ENCODE measurements at places on chromosomes 4 and X.

DNA sequence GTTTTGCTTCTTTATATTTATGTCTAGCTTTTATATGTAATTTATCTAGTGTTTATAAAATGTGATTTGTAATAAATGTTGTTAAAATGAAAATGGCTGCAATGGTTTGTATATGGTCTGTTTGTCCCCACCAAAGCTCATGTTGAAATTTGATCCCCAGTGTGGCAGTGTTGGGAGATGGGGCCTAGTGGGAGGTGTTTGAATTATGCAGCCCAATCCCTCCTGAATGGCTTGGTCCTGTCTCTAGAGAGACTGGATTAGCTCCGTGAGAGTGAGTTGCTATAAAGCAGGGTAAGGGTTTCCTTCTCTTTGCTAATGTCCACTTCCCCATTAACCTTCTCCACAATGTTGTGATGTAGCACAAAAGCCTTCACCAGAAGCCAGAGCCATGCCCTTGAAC lies 30.0 kb upstream of the JADE3 start:
- no peak for DNase-seq

- no peak for DNase-seq
Observed at GRCh38 chrX:42093756-42094155, 170.4 kb upstream of the CASK start.

DNA sequence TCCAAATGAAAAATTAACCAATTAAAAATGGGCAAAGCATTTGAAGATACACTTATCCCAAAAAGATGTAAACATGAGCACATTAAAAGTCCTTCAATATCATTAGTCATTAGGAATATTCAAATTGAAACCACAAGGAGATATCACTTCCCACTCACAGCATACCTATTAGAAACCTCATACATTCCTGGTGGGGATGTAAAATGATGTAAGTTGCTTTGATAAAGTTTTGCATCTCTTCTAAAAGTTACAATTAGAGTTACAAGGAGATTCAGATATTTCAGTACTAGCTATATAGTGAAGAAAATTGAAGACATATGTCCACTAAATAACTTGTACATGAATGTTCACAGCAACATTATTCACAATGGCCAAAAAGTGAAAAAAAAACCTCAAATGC lies 1109.3 kb upstream of the LCORL start:
- DNase-seq, result no peak

GRCh38 chr4:138910195-138910913 lies 105.2 kb upstream of the NOCT start:
- DNase-seq, result no peak

GRCh38 chrX:40685362-40685918 lies 38.1 kb upstream of the CXorf38 start:
- no peak for DNase-seq

GRCh38 chr4:30945586-30945985 lies 225.4 kb downstream of the PCDH7 start:
- DNase-seq, result no peak

DNA sequence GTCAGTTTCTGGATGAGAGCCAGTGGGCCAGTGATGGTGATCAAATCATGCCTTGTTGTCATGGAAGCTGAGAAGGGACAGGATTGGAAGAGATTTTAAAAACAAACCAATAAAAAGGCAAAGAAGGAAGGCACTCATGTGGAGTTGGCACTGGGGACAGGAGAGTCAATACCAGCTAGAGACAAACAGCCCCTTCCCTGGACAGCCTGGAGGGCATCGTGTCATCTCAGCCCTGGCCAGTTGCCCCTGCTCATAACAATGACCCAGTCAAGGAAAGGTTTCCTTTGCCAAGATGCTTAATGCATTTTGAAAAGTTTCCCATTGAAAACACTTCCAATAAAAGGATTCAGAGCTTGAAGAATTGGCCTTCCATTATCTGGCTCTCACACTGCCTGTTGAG lies 55.5 kb downstream of the SCML1 start:
- no peak for DNase-seq

DNA sequence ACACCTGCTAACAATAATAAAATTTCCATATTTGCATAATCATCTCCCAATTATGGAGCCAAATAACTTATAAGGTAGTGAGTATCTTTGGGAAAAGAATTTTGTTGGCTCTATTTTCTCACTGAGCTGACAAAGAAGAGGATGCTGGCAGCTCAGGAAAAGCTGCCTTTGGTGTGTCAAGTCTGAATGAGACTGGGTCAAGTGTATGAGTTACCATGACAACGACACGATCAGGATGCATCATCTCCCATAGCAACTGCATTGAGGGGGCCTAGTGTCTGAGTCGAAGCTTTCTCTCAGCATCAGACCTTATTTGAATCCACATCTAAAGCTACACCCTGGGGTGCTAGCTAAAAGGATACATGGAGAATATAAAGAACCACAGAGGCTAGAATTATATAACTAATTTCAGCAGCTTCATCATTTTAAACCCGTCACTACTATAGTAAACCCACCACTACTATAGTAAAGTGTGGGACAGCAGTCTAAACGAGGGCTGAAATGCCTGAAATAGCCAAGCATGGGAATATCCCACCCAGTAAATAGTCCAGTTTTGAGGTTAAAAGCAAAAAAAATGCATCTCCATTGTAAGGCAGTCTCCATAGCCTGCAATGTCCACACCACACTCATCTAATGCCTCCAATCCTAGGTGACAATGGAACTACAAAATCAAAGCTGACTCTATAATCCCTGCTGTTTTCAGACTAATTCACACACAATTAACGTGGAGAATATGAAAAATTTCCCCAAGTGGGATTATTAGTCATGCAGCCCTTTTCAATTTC lies 16.0 kb downstream of the GSPT2 start:
- no peak for DNase-seq

DNA sequence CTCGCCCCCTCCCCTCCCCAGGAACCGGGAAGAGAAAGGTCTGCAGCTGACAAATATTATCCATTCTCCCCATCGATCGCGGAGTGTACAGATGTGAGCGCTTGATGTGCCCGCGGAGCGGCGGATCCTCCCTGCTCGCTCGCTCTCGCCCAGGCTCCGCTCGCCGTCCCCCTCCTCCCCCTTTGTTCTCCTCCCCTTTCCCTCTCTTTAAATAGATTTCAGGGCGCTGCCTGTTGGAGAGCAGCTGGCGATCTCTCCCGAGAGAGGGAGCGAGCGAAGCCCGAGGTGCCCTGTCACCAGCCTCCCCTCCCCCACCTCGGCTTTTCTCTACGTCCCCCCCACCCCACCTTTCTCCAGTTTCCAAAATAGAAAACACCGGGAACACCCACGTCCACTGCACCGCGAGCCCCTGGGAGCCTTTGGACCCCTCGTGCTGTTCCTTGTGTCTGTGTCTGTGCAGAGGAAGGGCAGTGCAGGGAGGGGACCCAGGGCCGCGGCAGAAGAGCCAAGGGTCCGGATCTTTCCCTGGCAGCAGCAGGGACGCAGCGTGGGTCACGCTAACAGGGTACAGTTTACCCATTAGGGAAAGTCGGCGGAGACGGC lies 56.6 kb upstream of the BCOR start:
- no peak for DNase-seq

DNA sequence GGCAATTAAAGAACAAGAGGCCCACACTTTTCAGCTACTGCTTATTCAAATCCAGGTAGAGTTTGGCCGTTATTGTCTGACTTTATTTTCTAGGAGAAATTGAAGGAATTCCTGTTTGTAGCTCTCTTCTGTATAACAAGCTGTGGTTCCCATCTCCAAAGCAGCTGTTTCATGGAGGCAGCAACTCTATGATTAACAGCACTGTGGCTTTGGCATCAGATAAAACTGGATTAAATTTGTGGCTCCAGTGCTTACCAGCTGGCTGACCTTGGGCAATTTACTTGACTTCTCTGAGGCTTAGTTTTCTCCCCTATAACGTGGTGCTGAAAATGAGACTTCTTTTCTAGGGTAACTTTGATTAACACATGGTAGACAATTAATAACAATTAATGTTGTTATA lies 28.1 kb downstream of the SLC30A9 start:
- no peak for DNase-seq

GRCh38 chr4:165877286-165877685 lies 4.2 kb downstream of the TLL1 start:
- DNase-seq, result no peak

GRCh38 chrX:16664074-16664473 lies 14.1 kb downstream of the S100G start:
- DNase-seq, result no peak

- DNase-seq, result no peak
Observed at GRCh38 chrX:71396576-71396975, 30.4 kb downstream of the TAF1 start.

DNA sequence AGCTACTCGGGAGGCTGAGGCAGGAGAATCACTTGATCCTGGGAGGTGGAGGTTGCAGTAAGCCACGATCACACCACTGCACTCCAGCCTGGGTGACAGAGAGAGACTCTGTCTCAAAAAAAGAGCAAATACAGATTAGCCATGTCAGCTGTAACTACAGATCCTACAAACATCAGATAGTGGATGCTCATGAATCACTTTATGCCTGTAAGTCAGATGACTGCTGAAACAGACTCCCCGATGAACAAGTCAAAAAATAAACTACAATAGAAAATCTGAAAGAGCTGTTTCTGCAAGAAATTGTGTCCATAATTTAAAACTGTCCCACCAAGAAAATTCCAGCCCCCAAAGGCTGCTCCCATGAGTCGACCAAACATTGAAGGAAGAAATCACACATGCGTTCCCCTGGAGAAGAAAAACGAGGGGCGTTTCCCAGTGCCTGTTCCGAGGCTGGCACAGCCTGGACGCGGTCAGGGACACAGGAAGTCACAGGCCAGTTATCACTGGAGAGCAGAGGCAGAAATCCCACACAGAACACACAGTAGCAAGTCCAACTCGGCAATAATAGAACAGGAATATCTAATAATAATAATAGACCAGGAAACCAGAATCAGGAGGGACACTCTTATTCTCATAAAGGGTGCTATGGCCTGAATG lies 30.0 kb upstream of the GTPBP6 start:
- DNase-seq, result no peak

- DNase-seq, result no peak
Observed at GRCh38 chr4:80831383-80832361, 198.8 kb upstream of the BMP3 start.

DNA sequence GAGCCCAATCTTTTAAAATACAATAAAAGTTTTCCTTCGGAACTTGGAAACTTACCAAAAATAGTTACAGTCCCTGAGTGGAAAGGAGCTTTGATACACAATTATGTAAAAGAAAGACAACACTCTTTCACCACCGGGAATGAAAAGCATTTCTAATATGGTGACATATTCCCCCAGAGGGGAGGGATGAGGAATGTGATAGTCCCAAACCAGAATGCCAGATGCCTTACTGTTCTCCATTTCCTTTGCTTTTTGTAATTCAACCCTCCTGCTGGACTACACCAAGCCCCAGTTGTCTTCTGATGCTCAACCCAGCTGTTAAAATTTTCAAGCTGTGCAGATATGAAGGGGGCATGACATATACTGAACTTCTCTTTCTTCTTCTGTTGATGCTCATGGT lies 4.1 kb downstream of the PRIMPOL start:
- DNase-seq, result no peak

DNA sequence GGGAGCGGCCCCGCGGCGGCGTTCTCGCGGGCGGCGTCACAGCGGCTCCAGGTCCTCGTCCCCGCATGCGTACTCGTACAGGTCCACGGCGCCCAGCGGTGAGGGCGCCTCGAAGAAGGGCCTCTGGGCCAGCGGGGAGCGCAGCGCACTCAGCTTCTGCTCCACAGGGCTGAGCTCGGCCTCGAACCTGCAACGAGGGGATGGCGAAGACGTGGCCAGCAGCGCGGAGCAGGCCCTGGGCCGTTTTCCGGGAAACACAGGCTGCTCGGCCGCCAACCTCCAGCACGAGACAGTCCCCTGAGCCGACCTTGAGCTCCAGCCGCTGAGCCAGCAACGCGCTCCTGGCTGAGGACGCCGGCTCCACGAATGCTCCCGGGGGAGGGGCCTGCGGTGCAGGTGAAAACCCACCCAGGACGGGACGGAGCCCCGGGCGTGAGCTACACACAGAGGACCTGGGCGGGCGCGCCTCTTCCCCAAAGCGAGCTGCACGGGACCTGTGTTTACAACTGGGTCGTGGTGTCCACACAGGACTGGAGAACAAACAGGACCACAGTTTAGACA lies 15.8 kb upstream of the GTPBP6 start:
- no peak for DNase-seq

GRCh38 chr4:127634181-127634580 lies 1.4 kb downstream of the INTU start:
- no peak for DNase-seq

DNA sequence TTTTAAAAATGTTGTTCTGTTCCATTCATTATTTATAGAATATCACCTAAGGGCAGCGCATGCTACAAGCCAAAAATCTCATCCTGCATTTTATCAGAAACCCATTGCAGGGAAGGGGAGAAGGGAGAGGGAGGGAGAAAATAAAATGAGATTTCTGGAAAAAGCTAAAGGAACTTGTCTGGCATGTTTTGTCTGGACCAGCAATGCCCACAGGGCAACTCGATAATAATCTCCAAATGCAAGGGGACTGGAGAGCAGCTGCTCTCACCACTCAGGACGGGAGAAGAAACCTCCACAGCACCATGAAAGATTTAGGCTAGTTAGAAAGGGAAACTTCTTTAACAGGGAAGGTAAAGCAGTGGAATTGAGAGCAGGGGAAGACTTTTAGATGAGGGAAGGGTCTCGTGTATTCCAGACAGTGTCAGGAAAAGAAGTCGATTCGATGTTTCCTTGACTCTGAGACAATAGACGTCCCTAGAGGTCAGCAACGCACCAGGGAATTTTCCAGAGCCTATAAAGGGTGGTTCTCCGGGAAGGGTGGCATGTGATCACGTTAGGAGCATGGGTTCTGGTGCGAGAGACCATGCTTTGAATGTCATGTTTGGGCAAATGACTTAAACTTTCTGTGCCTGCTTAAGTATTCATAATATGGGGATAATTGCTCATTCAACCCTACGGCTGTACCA lies 132.2 kb upstream of the NDP start:
- no peak for DNase-seq

DNA sequence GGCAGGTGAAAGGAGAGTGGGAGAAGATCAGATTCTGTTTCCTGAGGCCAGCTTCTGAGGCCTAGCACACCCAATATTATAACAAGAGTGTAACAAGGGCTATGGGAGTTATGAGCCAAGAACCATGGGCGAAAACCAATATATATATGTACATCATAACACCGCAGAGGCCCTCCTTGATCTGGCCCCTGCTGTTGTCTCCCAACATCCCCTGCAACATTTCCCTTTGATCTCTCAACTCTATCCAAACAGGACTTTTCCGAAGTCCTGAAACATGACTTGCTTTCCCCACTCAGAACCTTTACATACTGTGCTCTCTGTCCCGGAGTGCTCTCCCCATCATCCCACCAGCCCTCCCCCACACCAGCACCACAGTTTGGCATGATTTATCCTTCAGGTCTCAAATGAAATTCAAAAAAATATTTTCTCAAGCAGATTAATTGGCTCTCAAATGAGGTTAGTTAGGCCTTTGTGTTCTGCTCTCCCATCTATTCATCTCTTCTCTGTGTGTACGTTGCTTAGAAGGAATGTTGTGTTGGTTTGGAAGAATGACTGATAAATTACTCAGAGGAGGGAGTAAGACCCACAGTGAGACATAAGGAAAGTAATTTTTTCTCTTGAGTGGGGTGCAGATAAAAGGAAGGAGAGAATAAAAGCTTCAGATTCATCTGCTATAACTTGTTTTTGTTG lies 58.1 kb upstream of the SMIM10 start:
- no peak for DNase-seq
